Pulmonary artery endothelial cell (primary cell): ENCODE measurements at places on chromosomes 1 and 21. TPM values are rescaled to one million over a fixed set of nuclear protein-coding genes. Genes with fewer than 3 reads are reported as not detected.

GRCh38 chr21:34907461-34908418 is 141.4 kb downstream of the RUNX1 start:
- no peak for DNase-seq

DNA sequence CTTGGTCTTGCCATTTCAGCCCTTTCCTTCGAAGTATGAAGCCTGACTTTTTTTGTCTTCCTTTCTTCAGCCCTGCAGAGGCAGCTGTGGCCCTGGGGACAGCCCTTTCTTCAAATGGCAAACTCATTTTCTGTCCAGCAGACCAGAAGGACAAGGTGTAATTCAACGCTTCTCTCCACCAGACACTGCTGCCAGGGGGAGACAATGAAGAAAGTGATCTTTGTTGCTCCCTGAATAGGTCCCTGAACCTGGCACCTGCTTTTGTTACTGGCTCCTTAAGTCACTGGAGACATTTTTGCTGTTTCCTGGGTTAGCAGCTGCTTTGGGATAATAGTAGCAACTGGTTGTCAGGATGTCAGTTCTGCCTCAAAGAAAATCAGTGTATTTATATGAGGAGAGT is 50.8 kb upstream of the MACF1 start:
- no peak for DNase-seq

The MAP3K21 gene
- 0.26 and 0.28 TPM in 2 replicates for total RNA-seq

DNA sequence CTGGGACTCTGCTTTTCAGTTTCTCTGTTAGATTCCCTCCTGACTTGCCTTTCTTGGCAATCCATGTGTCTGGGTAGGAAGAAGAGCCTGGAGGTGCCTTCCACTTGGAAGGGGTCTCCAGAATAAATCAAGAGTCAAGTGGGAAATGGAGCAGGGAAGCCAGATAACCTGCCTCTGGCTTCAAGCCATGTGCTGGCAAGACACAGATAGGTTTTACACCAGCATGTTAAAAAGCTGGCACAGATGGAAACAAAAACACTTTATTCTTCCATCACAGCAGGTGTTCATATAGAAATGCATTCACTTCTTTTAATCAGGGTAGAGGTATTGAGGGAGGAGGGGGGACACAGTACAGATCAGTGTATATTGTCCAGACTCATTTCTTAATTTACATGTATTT is 356.9 kb upstream of the RUNX1 start:
- no peak for DNase-seq

DNA sequence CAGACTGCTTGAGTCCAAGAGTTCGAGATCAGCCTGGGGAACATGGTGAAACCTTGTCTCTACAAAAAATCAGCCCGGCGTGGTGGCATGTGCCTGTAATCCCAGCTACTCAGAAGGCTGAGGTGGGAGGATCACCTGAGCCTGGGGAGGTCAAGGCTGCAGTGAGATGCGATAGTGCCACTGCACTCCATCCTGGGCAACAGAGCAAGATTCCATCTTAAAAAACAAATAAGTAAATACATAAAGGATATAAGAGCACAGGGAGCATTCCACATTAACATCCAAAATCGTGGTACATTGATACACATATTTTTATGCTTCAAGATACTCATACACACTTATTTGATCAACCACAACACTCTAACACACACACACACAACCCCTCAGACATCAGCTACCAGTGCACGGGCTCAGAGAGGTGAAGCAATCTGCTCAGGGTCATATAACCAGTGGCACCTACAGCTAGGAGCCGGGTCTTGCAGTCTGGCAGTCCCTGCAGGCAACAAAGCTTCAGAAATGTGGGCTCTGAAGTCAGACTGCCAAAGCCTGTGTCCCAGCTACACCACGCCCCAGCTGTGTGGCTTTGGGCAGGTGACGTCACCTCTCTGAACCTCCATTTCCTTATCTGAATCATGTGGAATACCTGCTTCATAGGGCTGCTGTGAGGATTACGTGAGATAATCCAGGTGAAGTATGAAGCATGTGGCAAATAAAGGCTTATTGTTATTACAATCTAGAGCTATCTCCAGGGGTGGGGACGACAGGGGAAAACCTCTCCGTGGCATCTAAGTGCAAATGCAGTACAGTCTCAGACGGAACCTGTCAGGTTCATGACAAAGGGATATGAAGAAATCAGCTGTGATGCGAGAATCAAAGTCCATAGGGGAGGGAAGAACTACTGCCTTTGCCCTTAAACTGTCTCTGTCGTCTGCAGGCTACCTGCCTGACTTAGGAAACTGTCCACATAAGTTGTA is 4.8 kb upstream of the CRYBG2 start:
- DNase-seq: no peak
